ENCODE measurements at places on chromosomes 5 and 9.

DNA sequence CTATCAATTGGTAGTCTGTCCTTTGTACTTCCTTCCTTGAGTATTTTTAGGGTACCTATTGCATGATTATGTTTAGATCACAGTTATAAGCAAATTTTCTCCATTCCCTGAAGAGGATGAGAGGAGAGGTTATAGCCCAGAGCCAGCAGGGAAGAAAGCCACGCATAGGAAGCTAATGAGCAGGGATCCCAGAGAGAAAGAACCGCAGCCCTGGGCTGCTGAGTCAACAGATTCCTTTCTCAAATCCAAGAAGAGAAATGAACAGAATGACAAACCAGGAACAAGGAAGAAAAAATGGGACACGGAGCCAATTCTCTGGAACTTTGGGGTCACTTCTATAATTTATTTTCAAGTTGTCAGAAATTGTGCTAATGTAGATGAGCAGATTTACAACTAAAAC lies 284.5 kb downstream of the RFX3 start:
- DNase-seq = peak; percentile 16

- DNase-seq = no peak
Observed at GRCh38 chr5:39905356-39905755, 480.6 kb upstream of the DAB2 start.

- DNase-seq = no peak
Observed at GRCh38 chr5:151115272-151115905, 34.6 kb upstream of the TNIP1 start.

- no peak for DNase-seq
Observed at GRCh38 chr9:88936668-88937067, 54.6 kb upstream of the S1PR3 start.

GRCh38 chr9:85960688-85961093 lies 19.7 kb downstream of the NAA35 start:
- no peak for DNase-seq

DNA sequence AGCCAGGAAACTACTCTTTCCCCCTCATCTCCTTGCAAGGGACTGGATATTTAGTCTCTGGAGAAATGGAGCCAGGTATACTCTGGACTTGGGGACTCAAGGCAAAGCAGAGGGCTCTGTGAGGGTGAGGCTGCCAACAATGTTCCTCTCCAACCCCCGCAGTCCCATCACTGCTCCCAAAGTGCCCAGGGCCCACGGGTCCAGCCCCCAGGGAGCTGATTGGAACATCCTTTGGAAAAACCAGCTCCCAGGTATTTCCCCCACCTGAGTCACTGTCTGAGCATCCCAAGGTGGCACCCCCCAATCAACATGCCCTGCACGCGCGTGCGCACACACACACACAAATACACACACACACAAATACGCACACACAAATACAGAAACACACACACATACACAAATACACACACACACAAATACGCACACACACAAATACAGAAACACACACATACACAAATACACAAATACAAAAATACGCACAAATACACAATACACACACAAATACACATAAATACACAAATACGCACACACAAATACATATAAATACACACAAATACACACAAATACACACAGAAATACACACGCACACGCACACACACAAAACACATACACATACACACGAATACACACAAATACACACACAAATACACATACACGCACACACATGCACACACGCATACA lies 137.4 kb downstream of the DAB2IP start:
- no peak for DNase-seq

DNA sequence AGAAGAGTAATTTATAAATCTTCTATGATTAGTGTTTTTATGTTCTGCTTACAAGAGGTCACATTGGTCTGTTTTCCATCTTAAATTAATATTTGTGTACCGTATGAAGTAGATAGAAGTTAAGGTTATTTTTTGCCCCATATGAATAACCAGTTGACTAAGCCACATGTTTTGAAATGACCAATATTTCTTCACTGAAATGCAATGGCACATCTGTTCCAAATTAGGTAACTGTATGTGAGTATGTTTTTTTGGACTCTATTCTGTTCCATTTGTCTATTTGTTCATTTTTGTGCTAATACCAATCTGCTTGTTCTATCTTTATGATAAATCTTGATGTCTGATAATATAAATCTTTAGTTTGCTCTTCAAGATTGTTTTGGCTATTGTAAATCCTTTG lies 17.7 kb downstream of the JAK2 start:
- no peak for DNase-seq

DNA sequence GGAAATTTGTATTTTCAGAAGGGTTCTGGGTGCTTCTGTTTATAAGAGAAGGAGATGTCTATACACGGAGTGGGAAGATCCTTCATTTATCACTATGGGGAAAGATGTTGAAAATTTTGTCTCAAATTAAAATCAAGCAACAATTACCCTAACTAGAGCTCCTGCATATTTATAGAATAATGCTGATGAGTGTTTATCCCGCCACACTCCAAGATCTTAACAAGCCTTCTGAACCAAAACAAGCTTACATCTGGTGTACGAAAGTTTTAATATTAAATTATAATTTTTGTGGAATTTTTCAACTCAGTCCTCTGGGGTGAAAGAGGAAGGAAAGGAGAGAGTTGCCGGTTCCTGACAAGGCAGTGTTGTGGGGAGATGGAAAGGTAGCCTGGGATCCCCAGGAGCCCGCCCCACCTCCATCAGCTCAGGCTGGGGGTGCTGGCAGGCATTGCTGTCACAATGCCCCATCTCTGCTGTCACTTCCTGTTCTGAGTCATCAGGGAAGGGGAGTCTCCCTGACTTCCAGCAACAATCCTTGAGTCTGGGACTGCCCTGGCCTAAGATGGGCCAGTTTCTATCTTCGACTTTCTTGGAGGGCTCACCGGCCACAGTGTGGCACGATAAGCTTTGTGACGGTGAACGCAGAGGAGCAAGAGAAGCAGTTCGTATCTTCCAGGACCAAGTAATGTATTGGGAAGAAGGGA lies 64.5 kb downstream of the ERAP1 start:
- DNase-seq = no peak

DNA sequence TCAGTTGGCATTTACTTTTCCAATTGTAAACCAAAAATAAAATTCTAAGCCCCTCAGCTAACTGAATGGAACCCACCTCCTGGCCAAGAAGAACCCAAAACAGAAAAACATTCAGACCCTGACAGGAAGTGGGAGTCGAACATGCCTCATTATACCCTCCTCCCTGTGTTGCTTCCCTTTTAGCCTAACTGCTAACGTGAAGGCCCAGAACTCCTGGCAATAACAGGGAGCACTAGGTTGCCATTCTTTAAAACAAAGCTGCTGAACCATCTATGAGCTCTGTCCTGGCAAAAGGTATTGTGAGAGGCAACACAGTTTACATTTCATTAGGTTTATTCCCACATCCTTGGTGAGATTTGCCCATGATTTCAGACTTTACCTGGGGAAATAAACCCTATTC lies 481.4 kb downstream of the CHSY3 start:
- no peak for DNase-seq

- no peak for DNase-seq
Observed at GRCh38 chr5:37660319-37660718, 179.5 kb downstream of the GDNF start.

- DNase-seq = no peak
Observed at GRCh38 chr5:107915176-107915812, 244.6 kb upstream of the EFNA5 start.

DNA sequence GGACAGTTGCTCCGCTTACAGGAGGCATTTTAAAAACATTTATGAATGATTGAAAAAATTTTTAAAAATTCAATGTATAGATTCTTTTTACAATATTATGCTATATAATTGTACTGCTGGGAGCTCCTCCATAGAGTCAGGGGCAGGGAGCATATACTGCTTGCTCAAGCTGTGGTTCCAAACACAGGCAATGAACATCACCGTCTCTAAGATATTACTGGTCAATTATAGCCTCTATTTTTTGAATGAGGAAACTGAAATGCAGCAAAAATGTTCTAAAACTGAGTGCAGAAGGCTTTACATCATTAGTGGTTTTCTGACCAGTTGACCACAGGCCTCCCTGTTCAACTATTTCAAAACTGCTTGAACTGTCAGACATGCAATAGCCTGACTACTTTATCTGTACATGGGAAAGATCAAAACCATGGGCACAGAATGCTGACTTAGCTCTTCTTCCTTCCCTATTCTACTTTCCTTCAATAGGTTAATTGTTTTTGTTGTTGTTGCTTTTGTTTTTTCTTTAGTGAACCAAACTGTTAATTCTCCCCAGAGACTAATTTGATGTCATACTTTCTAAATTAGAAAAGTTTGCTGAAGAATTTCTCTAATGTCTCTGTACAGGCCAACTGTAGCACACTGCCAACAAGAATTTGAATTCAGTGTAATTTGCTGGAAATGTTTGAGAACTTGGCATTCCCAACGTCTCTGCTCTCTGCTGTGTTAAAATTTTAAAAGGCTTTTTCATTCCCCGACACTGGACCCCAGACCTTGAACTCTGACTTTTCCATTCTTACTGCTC lies 107.6 kb upstream of the MPDZ start:
- no peak for DNase-seq

DNA sequence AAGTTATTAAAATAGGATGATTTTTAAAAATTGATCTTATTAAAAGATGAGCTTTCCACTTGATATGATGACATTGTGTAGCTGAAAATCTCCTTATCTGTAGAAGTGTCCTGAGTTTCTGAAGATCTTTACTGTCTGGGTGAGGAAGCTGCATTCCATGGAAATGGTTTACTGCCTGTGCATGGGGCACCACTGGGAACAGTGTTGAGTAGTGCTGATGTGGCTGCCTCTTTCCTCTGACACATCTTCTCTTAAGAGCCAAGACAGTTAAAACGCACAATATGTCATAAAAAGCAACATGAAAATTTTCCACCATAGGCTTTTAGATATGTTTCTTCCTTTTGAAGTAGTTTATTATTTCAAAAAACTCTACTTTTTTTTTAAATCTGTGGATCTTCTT lies 24.6 kb downstream of the SECISBP2 start:
- DNase-seq = no peak

- no peak for DNase-seq
Observed at GRCh38 chr9:92510747-92511146, 25.0 kb downstream of the ECM2 start.

GRCh38 chr9:11269036-11269435 lies 656.2 kb upstream of the PTPRD start:
- no peak for DNase-seq

DNA sequence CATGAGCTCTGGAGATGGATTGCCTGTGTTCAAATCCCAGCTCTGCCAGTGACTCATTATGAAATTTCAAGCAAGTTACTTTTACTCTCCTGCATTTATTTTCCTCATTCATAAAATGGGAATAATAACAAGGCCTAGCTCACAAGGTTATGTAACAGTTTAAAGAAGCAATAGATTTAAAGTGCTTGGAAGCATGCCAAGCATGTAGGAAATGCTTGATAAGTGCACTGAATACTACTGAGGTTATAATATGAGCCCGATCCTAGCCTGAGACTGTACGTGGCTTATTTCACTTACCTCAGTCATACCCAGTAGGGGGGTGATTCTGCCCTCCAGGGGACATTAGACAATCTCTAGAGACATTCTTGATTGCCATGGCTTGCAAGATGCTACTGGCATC lies 734.1 kb upstream of the WWC1 start:
- no peak for DNase-seq

DNA sequence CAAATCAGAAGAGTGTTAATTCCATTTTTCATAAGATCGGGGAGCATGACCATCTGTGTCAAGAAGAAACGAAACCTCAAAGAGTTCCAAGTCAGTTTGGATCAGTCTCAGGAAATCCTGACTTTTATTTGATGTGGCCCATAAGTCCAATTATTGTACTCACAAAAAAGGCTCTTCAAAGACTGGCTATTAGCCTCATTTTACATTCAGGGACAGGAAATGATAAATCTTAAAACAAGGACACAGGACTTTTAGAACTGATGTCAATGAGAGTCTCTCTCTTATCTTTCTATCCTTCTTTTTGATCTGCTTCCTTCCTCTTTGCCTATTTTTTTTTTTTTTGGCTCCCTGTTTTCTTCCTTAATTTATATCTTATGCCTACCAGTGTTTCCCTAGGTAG lies 43.7 kb upstream of the SHOC1 start:
- DNase-seq = no peak
